ENCODE measurements at places on chromosomes 3 and 15. TPM values are rescaled to one million over a fixed set of nuclear protein-coding genes. Genes with fewer than 3 reads are reported as not detected.

Gene CACNA1D
- total RNA-seq, result 5.3 TPM

Gene HOMER2
- 8.8 TPM for total RNA-seq

Gene ZNF501
- total RNA-seq, result 2.5 TPM

Gene DCLK3
- total RNA-seq, result not detected

Gene MASP1
- not detected for total RNA-seq

Gene CSTA
- total RNA-seq, result 1.9 TPM

Gene CASR
- total RNA-seq, result not detected

DNA sequence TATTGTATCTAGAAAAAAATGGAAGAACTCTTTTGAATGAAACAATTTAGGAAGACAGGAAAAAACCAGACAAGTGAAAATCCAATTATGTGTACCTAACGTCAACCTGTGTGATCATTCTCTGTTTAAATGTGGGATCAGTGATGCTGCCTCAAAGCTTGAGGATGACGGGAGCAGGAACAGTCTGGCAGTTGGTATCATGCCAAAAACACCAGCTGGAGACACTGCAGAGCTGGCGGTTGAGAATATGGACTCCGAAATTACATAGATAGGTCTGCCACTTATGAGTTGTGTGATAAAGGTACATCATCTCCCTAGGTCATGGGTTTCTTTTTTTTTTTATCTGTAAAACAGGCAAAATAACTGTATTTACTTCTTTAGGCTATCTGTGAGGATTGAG lies 480.5 kb downstream of the CNTN4 start:
- DNase-seq, result no peak

DNA sequence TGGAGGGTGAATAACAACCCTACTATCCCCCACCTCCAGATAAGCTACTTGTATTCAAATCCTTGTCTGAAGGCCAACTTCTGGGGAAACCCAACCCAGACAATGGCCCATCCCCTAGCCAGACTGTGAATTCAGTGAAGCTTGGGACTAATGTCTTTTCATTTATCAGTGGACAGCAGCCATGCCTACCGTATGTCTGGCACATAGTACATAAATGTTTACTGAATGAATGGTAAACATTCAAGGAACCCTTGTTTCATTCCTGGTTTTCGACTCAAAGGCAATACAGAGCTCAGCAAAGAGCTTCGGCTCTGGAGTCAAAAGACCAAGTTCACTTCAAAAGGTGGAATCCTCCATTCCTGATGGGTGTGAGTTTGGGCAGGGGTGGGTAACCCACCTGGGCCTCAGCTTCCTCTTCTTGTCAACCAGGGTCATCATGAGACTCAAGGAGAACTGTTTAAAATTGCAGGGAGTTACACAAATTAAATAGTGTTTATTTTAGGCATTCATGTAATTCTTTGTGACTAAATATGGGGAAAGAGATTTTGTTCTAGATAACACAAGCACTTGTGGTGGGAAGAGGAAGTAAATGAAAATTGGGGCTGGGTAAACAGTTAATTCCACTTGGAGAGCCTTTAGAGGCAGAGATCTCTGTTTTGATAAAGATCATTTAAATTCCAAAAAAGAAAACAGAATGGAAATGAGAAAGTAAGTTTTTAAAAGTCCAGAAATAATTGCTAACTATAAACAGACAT lies 303.7 kb upstream of the WNT5A start:
- no peak for DNase-seq

- peak; percentile 51 for DNase-seq
These were observed 31.2 kb downstream of the ZPLD1 start for GRCh38 chr3:102466001-102466400.

DNA sequence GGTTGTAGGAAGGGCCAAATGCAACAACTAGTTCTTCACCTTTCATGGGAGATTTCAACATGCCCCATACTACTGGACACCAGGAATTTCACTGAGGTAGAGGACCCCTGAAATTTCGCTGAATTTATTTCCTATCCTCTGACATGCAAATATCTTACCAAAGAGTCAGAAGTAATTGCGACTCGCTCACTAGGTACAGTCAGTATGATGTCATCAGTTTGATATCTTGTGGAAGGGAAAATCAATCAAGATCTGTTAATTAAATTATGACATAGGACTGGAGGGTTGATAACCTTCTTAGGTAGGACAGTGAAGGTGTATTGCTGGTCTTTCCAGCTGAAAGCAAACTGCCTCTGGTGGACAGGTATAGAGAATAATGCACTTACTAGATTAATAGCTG lies 74.9 kb upstream of the TNIK start:
- DNase-seq, result no peak

Measured in SK-MEL-5 (cell line).